ENCODE measurements at places on chromosomes 3 and 15. TPM values are rescaled to one million over a fixed set of nuclear protein-coding genes. Genes with fewer than 3 reads are reported as not detected.

SLC2A2 gene
- total RNA-seq = not detected

SENP7 gene
- total RNA-seq = 9.6 TPM

MAGEL2 gene
- 11.2 TPM for total RNA-seq

EAF2 gene
- total RNA-seq = 7.6 TPM

LRRC57 gene
- 13.3 TPM for total RNA-seq

MFAP1 gene
- total RNA-seq = 34.6 TPM

SRGAP3 gene
- 12.1 TPM for total RNA-seq

ST8SIA2 gene
- total RNA-seq = 2.9 TPM

SCN5A gene
- total RNA-seq = 11.8 TPM

CYP1A2 gene
- not detected for total RNA-seq

SAMD7 gene
- total RNA-seq = not detected

KBTBD13 gene
- total RNA-seq = 0.05 TPM

GOLGA8J gene
- total RNA-seq = 0.33 TPM

FAM43A gene
- total RNA-seq = 2.6 TPM

Data from WTC11 (cell line).